ENCODE measurements at places on chromosomes 12 and 14.

DNA sequence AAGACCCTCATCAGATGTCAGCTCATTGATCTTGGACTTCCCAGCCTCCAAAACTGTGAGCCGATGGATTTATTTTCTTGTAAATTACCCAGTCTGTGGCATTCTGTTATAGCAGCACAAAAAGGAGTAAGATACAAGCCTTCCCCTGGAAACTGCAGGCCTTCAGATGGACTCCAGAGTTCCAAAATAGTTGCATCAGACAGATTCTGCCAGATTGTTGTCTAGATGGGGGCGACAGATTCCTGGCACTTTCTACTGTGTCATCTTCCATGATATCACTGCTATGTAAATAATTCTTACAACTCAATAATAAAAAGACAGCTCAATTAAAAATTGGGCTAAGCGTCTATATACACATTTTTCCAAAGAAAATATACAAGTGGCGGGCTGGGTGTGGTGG, 17.2 kb upstream of the MARK3 start:
- no peak for DNase-seq

- DNase-seq = no peak
Measured at GRCh38 chr12:19288603-19289244, 150.6 kb upstream of the AEBP2 start.

DNA sequence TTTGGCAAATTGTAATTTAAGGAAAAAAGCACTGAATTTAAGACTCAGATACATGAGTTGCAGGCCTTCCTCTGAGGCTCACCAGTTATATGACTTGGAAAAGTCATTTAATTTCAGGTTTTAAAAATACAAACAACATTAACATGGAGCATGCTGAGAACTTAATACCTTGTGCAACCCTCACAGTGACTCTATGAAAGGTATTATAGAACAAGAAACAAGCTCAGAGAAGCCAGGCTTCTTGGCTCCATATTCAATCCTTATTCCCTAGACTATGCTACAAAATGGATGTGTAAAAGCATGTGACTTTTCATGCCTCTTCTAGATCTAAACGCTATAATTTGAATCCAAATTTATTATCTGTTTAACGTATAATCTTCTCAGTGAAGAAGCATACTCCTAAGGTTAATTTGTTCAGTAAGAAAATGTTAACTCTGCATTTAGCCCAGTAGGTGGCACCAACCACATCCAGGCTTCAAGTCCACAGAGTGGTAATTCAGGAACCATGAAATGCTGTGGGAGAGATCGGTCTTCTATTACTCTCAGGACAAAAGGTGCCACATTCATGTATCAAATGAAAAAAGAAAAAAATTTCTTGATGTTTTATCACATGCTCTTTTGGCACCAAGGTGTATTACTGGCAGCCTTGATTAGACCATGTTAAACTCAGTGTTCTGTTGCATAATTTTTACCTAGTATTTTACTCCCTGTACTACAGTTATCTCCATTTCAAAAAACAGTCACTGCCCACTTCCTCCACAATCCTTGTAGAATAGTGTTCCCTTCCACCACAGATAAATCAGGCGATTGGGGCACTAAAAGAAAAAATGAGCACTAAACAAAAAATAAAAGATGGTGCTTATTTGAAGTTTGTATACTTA, 9.3 kb downstream of the CCDC196 start:
- DNase-seq = peak; percentile 7

DNA sequence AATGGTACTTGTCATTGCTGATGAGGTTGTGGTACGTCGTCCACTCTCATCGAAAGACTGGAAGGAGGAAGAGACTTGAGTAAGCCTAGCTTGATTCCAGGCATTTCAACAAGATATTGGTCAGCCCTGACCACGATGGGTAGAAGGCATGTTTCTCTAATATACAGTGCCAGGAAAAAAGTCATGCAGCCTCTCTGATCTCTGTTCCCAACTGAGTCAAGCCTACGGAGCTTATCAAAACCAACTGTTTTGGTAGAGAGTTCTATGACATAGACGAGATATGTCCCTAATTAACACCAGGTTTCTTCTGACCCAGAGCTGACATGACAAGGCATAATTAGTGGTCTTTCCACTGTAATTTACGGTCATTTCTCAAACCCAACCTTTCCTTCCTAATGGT, 58.5 kb downstream of the NIN start:
- DNase-seq = no peak

All from T-helper 2 cell (primary cell).